ENCODE measurements at places on chromosomes 16 and 17. TPM values are rescaled to one million over a fixed set of nuclear protein-coding genes. Genes with fewer than 3 reads are reported as not detected.
A peak's percentile ranks its signal among the peaks of the same experiment; 100 is the strongest.

- no peak for DNase-seq
- H3K4me3 ChIP-seq = no peak overlapping the region
- H3K27me3 ChIP-seq = peaks cover 5% of the 10 kb centered on the region
- H3K27ac ChIP-seq = no peak overlapping the region
These were observed 57.6 kb downstream of the KSR1 start for GRCh38 chr17:27513849-27514248.

- H3K27me3 ChIP-seq = no peaks in the 10 kb centered on the region
- H3K27ac ChIP-seq = no peak overlapping the region
- H3K4me3 ChIP-seq = no peak overlapping the region
- H3K4me1 ChIP-seq = no peaks in the 10 kb centered on the region
These were observed 98.5 kb downstream of the BRIP1 start for GRCh38 chr17:61764846-61765245.

GRCh38 chr17:78589885-78590284 lies 12.7 kb upstream of the DNAH17 start:
- peaks cover 3% of the 10 kb centered on the region for H3K27me3 ChIP-seq
- H3K4me1 ChIP-seq = peaks cover 2% of the 10 kb centered on the region
- no peak overlapping the region for H3K4me3 ChIP-seq
- no peaks in the 10 kb centered on the region for H3K36me3 ChIP-seq
- no peak for DNase-seq

GRCh38 chr16:81415751-81416150 lies 28.9 kb upstream of the CMIP start:
- no peaks in the 10 kb centered on the region for H3K27me3 ChIP-seq
- H3K4me1 ChIP-seq = peaks cover 14% of the 10 kb centered on the region
- H3K36me3 ChIP-seq = no peaks in the 10 kb centered on the region
- DNase-seq = no peak
- H3K27ac ChIP-seq = no peak overlapping the region

DNA sequence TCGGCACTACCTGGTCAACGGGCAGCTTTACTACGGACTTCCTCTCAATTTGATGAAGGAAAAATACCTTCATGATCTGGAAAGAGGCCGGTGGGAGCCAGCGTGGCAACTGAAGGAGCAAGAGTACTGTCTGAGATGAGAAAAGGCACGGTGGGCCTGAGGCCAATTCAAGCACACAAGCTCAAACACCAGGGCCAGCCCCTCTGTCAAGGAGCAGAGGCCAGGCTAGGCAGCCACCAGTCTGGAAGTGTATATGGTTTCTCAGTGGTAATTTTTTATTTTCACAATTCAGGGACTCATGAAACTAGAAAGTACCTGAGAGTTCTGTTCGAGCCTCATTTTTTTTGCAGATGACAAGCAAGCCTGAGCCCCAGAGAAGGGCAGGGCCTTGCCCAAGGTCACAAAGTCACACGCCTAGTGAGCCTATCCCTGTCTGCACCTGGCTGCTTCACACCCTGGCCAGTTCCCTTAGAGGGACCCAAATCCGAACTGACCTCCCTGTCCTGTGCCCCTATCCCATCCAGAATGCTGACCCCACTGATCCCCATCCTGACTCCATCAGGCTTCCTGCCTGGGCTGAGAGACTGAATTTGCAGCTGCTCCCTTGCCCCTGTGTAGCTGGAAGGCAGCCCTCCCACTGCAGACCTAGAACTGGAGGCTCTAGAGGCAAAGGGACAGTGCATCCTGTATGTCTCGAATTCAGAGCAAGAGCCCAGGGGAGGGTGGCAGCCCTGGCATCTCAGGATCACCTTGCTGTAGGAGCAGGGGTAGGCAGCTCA lies 4.8 kb upstream of the TBX2 start:
- DNase-seq = peak; percentile 16
- H3K36me3 ChIP-seq = no peaks in the 10 kb centered on the region
- no peak overlapping the region for H3K27ac ChIP-seq
- H3K4me3 ChIP-seq = no peak overlapping the region
- peaks cover 33% of the 10 kb centered on the region for H3K27me3 ChIP-seq
- H3K4me1 ChIP-seq = peaks cover 9% of the 10 kb centered on the region

DNA sequence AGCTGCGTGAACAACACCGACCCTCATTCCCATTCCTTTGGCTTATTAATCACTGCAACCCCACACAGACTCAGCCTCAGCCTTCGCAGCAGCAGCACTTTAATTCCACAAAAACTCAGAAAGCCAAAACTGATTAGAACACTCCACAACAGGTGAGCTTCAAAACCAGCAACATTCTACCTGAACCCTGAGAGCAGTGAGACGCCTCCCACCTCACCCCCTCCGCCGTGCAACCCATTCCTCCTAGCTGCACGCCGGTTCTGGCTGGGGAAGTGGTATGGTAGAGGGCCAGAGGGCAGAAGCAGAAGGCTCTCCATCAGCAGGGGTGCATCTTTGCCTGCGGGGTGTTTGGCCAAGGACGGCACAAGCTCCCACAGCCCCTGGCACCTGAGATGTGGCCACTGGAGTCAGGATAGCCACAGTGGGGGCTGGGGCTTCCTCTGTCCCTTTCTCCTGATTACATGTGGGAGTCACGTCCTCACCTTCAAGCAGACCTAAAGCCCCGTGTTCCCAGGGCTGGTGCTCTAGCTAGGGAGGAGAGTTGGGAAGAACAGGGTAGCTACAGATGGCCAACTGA lies 1.6 kb downstream of the BORCS6 start:
- no peak for DNase-seq
- peaks cover 9% of the 10 kb centered on the region for H3K4me1 ChIP-seq
- H3K27ac ChIP-seq = no peak overlapping the region
- H3K4me3 ChIP-seq = no peak overlapping the region
- H3K27me3 ChIP-seq = peaks cover 11% of the 10 kb centered on the region
- no peaks in the 10 kb centered on the region for H3K36me3 ChIP-seq

GRCh38 chr17:36671144-36671543 lies 69.8 kb downstream of the MRM1 start:
- DNase-seq = no peak
- peaks cover 8% of the 10 kb centered on the region for H3K27me3 ChIP-seq
- no peak overlapping the region for H3K4me3 ChIP-seq
- no peaks in the 10 kb centered on the region for H3K36me3 ChIP-seq
- no peak overlapping the region for H3K27ac ChIP-seq

- H3K36me3 ChIP-seq = no peaks in the 10 kb centered on the region
- DNase-seq = no peak
- H3K4me3 ChIP-seq = no peak overlapping the region
- H3K4me1 ChIP-seq = peaks cover 2% of the 10 kb centered on the region
- no peak overlapping the region for H3K27ac ChIP-seq
These were observed 167.2 kb downstream of the PARN start for GRCh38 chr16:14462811-14463210.

DNA sequence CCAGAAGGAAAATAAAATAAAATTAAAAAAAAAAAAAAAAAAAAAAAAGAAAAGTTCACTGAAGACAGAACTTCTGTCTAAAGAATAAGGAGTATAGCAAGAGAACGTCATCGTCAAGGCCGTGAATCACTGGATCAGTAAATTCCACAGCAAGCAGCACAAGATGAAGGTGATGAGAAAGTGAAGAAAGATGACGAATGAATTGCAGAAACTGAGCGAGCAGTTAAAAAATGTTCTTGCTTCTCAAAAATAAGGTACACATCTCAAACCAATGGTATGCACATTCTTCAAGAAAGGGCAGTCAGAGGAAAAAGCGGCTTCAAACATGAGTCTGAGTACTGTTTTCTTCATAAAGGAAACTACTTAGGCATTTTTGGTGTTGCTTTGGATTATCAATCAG lies 104.7 kb downstream of the SMG6 start:
- no peaks in the 10 kb centered on the region for H3K4me1 ChIP-seq
- H3K27ac ChIP-seq = no peak overlapping the region
- H3K36me3 ChIP-seq = no peaks in the 10 kb centered on the region
- DNase-seq = no peak
- H3K4me3 ChIP-seq = no peak overlapping the region
- no peaks in the 10 kb centered on the region for H3K27me3 ChIP-seq

- H3K36me3 ChIP-seq = no peaks in the 10 kb centered on the region
- no peak overlapping the region for H3K4me3 ChIP-seq
- H3K27ac ChIP-seq = no peak overlapping the region
- H3K4me1 ChIP-seq = peaks cover 20% of the 10 kb centered on the region
- H3K27me3 ChIP-seq = peaks cover 5% of the 10 kb centered on the region
- DNase-seq = no peak
These were observed 13.2 kb downstream of the CMTM3 start for GRCh38 chr16:66617728-66618127.

- DNase-seq = no peak
- no peak overlapping the region for H3K27ac ChIP-seq
- H3K36me3 ChIP-seq = no peaks in the 10 kb centered on the region
These were observed 2.9 kb downstream of the UBN1 start for GRCh38 chr16:4850211-4850610.

DNA sequence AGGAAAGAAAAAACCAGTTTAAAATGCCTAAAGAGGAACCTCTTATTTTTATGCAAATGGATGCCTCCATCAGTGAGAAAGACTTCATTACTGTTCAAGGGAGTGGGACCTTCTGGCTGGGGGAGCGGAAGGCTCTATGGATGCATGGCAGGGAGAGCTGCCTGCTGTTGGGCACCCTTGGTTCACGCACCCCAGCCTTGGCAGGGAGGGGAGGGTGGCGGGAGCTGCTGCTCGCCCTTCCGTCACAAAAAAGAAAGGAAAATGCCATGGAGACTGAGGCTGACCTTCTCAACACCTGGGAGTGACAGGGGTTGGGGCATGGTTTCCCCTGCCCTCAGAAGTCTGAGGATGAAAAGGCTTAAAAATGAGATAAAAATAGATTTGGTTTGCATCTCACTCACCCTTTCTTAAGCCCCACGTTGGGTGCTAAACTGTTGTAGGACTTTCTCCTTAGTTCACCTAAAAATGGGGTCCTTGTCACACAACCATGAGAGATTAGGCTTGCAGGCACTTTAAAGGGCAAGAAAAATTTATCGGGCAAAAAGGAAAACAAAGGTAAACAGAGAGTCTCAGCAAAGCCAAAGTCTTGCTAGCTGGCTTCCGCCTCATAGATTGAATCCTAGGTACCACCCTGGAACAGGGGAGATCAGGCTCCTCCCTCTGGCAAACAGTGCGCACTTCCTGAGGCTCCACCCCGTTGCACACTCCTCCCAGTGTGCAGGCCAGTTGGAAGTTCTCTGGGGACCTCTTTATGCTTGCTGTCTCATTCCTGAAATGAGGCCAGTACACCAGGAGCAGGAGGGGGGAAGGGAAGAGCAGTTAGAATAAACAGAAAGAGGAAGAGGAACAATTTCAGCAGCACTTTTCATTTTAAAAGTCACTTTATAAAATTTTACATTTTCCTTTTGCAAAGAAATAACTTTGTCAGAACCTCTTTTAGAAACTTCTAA lies 31.6 kb downstream of the PHKB start:
- peak; percentile 63 for DNase-seq
- H3K27me3 ChIP-seq = no peaks in the 10 kb centered on the region
- H3K4me3 ChIP-seq = peak overlapping the region; percentile 82
- peak overlapping the region; percentile 17 for H3K27ac ChIP-seq
- peaks cover 9% of the 10 kb centered on the region for H3K4me1 ChIP-seq

TBC1D3H gene
- 0.37 TPM for total RNA-seq

KRT33B gene
- 0.61 TPM for total RNA-seq

TNFRSF17 gene
- not detected for total RNA-seq

PLEKHH3 gene
- 40.6 TPM for total RNA-seq

PDIA2 gene
- 11.8 TPM for total RNA-seq

PCGF2 gene
- total RNA-seq = 70.1 TPM

TP53TG3F gene
- not detected for total RNA-seq

SLC16A5 gene
- 1.1 TPM for total RNA-seq

TMEM204 gene
- 0.22 TPM for total RNA-seq

CA7 gene
- 0.64 TPM for total RNA-seq

Data from glutamatergic neuron (in vitro differentiated cells).